ENCODE measurements at places on chromosomes 13 and 19. TPM values are rescaled to one million over a fixed set of nuclear protein-coding genes. Genes with fewer than 3 reads are reported as not detected.

DNA sequence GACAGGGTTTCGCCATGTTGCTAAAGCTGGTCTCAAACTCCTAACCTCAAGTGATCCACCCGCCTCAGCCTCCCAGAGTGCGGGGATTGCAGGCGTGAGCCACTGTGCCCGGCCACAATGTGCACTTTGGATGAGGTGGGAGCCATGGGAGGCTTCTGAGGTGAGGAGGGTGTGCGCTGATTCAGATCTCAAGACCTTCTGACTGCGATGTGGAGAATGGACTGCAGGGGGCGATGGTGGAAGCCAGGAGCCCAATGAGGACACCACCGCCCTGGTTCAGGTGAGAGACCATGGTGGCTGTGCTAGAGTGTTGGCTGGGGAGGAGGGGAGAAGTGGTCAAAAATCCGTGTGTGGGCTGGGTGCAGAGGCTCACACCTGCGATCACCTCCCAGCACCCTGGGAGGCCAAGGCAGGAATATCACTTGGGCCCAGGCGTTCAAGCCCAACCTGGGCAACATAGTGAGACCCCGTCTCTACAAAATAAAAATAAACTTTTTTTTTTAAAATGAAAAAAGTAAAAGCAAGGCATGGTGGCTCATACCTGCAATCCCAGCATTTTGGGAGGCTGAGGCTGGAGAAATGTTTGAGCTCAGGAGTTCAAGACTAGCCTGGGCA lies 5.6 kb downstream of the INAFM1 start:
- DNase-seq = peak; percentile 43

DNA sequence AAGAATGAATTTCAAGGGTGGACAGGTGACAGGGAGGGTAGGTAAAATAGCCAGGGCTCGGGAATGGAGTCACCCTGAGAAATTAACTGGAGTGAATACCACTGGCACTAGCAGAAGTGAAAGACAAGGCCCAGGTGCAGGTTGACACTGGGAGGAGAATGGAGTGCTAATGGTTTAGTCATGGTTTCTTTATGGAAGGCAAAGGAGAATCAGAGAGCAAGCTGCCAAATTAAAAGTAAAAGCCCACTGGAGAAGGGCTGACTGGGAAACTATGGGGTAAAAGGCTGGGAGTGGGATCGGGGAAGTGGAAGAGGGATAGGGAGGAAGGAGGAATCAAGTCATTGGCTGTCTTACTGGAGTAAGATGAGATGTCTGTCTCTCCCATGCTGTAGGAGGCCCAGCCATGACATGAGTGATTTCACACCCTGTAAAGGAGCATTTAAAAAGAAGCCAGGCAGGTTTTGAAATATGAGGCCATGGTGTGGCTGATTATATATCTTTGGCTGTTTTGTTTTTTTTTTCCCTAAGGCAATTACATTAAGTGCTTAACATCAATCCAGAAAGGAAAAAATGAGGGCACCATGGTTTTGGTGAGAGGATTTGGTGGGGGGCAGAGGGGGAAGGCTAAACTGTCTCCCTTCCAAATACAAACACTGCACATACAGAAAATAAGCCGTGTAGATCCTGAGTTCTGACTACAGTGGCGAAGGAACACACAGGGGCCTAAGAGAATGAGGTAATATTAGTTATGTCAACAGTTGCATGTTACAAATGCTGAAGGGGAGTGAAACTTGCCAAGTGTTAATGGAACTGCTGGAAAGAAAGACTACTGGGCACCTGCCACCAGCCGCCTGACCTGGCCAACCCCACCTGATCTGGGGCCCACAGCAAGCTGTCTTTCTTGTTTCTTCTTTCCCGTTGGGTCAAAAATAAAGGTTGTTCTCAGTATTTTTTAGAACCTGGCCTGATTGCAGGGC lies 183.5 kb upstream of the TSC22D1 start:
- DNase-seq = no peak

DNA sequence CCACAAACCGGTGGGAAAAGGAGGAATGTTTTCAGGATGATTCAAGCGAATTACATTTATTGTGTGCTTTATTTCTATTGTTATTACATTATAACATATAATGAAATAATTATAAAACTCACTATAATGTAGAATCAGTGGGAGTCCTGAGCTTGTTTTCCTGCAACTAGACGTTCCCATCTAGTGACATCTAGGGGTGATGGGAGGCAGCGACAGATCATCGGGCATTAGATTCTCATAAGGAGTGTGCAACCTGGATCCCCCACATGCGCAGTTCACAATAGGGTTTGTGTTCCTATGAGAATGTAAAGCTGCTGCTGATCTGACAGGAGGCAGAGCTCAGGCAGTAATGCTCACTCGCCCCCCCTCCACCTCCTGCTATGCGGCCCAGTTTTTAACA lies 54.5 kb downstream of the SPTBN4 start:
- no peak for DNase-seq

DNA sequence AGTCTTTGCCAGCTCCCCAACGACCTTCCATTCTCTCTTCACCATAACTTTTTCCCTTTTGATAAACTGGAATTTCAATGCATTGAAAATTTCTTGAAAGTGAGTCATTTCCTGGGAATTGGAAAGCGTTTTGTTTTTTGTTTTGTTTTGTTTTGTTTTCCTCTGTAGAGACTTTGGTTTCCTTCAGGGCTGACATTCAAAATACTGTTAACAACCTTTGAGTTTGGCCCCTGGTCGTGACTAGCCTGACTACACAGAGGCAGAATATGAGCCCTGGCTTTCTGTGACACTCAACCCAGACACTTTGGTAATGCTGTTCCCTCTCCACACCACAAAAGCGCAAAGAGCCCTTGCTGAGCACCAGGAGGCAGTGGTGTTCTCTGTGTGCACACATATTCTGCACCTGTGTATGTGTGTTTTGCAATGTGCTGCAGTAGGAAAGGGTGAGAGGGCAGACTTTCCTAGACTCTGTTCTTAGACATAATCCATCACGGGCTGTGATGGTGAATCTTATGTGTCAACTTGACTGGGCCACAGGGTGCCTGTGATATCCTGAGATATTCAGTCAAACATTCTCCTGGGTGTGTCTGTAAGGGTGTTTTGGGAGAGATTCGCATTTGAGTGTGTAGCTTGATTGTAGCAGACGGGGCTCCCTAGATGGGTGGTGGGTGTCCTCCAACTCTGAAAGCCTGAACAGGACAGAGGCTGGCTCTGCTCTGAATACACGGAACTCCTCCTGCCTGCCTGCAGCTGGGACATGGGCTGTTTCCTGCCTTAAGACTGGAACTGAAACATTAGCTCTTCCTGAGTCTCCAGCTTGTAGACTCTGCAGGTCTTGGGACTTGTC lies 29.5 kb upstream of the ANKRD10 start:
- peak; percentile 28 for DNase-seq

DNA sequence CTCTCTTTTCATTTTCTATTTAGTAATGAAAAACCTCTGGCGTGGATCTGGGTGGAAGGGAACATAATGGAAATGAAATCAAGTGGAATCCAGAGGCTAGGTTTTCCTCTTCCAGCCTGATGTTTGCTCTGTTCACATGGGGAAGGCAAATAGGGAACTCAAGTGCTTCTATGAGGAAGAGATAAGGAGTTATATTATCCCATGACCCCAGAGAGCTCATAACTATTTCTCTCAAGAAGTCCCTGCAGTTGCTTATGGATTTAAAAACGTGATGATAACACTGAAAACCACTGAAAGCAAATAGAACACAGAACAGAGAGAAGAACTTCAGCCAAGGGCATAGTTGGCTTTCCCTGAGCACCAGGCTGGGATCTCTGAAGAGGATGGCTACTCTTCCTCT lies 157.8 kb downstream of the B3GLCT start:
- no peak for DNase-seq

DNA sequence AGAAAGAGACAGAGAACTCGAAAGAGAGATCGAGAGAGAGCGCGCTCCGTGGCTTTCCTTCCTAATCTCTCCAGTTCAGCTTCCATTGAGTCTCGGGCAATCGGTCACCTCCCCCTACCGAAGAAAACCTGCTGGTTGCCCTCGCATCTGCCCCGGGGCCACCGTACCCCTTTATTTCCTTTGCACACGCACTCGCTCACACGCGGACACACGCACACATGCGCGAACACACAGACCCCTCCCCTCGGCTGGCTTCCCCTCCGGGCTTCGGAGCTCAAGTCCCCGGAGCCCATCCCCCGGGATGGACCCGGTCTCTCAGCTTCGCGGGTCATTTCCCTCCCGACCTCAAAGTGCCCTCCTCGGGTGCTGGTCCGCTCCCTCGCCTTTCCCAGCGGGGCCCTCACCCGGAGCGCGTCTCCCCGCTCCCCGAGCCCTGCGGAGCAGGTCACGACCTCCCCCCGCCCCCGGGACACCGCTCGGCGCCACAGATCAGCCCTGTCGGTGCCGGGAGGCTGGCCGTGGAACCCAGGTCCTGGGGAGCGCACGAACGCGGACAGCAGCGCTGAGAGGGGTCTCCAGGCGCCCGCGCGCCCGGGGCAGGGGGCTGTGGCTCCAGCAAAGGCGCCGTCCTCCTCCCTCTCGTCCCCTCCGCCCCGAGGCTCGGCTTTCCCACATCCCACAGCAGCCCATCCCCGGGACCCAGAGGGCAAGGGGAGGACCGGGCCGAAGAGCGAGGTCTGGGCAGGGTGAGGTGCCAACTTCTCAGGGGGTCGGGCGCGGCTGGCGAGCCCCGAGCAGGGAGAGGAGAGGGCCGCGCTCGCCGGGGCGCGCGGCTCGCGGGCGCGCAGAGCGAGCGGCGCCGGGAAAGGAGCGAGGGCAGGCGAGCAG lies 1.8 kb downstream of the DACH1 start:
- DNase-seq = no peak

DNA sequence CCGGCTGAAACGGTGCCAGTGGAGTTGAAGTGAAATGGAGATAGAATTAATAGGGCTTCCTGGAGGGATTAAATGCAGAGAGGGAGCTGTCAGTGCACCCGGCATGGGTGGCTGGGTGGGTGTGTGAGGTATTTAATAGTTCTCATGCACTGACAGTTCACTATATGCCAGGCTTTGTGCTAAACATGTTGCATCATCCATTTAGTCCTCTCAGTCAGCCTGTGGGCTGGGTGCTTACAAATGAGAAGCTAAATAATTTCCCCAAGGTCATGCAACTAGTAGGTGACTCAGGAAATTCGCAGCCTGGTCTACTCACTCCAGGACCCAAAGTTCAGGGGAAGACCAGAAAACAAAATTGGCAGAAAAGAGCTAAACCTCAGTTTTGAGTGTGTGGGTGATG lies 63.5 kb upstream of the SPATA13 start:
- no peak for DNase-seq

DNA sequence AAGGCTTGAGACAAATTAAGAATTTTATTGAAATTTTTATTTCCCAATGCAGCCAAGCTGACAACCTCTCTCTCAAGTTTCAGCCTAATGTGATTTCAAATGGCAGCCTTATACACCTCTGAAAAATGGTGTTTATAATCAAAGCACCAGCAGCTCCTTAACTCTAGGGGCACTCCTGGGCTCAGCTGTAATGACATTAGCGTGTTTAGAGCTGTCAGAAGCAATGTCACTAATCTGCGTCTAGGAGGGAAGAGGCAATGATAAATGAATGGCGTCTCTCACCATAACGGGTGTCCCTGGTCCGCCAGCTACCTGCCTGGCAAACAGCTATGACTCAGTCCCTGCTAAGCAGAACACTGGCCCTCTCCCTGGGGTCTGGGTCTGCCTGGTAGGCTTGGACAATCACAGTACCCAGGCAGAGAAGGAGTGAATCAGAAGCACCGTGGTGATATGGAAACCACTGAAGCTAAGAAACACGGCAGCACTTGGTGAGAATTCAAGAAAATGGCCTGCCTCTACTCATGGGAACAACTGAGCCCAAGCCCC lies 131.8 kb upstream of the VSTM2B start:
- no peak for DNase-seq

- DNase-seq = no peak
Measured at GRCh38 chr19:16571283-16571682, 932 bp downstream of the SLC35E1 start.

DNA sequence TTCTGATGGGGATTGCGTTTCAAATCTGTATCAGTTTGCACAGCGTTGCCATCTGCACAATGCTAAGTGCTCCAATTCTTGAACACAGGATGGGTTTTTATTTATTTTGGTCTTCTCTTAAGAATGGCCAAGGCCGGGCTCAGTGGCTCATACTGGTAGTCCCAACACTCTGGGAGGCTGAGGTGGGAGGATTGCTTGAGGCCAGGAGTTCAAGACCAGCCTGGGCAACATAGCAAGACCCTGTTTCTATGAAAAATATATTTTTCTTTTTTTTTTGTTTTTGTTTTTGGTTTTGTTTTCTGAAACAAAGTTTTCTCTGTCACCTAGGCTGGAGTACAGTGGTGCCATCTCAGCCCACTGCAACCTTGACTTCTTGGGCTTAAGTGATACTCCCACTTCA lies 5.5 kb upstream of the YJEFN3 start:
- DNase-seq = no peak

GRCh38 chr19:49594993-49595818 lies 4.2 kb downstream of the PRR12 start:
- DNase-seq = peak; percentile 43

- no peak for DNase-seq
Measured at GRCh38 chr13:37942929-37943328, 73.4 kb upstream of the TRPC4 start.

GRCh38 chr13:82947683-82948082 lies 934.6 kb downstream of the SLITRK1 start:
- DNase-seq = no peak

- no peak for DNase-seq
Measured at GRCh38 chr19:28140201-28140600, 1072.8 kb downstream of the UQCRFS1 start.

- DNase-seq = no peak
Measured at GRCh38 chr13:19984430-19985218, 26.1 kb downstream of the ZMYM2 start.

- DNase-seq = no peak
Measured at GRCh38 chr19:31066385-31066784, 282.9 kb downstream of the TSHZ3 start.

- DNase-seq = no peak
Measured at GRCh38 chr19:38182536-38183210, 41.3 kb downstream of the DPF1 start.

GRCh38 chr13:20182231-20182846 lies 10.4 kb downstream of the GJB2 start:
- no peak for DNase-seq

- DNase-seq = peak; percentile 79
Measured at GRCh38 chr19:47230054-47230920, 712 bp downstream of the BBC3 start.

GRCh38 chr19:18543814-18544475 lies 572 bp upstream of the FKBP8 start:
- DNase-seq = no peak

SIGLEC10 gene
- 5.1 TPM for total RNA-seq

KLK2 gene
- not detected for total RNA-seq

ADAMTSL5 gene
- total RNA-seq = 0.42 TPM

PROZ gene
- total RNA-seq = not detected

KLF2 gene
- 69.5 TPM for total RNA-seq

SHISA2 gene
- total RNA-seq = 0.18 TPM

GTF2F1 gene
- 69.4 TPM for total RNA-seq

All from ovary (tissue), 10 donors.